ENCODE measurements at places on chromosomes 1 and 21.

DNA sequence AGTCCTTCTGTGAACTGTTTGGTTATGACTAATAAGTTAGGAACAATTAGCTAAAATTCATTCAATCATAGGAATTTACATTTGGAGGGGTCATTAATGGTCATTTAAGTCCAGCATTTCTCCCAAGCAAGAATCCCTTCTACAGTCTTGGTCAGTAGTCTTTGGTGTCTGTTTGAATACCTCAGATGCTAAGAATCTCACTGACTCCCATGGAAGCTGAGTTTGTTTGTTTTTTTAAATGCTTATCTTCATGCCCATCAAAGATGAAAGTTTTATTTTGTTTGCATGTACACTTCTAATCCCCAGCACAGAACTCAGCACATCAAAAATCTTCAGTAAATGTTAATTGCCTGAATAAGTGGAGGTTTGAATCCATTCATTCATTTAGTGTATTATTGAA, 41.3 kb upstream of the SLC44A3 start:
- no peak for DNase-seq

- no peak for DNase-seq
Observed at GRCh38 chr1:234841710-234842231, 231.8 kb upstream of the IRF2BP2 start.

GRCh38 chr21:40575976-40576375, 271.0 kb downstream of the DSCAM start:
- DNase-seq, result no peak

DNA sequence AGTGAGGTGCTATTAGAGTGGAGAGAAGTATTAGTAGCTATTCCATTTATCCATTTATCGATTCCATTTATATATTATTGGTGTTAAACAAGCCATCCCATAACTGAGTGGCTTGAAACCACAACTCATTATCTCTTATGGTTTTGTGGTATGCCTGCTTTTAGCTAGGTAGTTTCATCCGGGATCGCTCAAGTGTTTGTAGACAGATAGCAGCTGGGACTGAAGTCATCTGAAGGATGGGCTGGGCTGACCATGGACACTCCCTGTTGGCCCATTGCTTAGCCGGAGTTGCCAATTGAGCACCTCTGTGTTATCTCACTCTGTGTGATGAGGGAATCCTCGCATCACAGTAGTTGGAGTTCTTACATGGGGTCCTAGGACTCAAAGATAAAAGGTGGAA, 622.5 kb downstream of the PLA2G4A start:
- no peak for DNase-seq

DNA sequence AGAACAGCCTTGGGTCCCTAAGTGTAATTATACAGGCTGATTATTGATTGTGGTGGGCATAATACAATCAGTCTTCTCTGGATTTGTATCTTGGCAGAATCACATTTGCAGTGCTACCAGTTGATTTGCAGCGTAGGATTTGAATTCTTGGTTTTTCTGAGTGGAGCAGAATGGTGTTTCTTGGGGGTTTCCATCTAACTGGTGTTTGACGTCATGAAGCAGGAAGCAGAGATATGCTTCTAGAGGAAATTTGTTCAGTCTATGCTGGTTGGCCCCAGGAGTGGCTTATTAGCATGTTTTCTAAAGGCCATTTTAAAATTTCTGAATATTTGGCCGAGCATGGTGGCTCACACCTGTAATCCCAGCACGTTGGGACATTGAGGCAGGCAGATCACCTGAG, 3.4 kb downstream of the CTTNBP2NL start:
- DNase-seq, result no peak

DNA sequence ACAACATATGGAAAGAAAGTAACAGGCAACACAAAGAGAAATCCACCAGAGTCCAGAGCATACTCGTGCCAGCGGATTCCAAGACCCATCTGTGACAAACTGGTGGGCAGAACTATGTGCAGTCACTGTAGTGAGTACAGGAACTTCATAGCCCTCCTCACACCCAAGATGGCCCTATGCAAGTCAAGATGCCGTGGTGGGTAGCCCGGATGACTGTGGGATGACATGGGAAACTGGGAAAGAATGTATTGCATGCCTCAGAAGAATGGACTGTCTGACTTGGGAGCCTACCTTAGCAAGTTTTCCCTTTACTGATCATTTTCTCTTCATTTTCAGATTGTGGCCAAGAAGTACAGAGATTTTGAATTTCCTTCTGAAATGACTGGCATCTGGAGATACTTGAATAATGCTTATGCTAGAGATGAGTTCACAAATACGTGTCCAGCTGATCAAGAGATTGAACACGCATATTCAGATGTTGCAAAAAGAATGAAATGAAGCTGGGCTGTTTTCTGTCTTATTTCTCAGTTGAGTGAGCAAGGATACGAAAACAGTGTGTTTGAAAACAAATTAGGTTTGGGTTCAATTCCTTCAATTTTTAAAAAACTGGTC, 47.3 kb downstream of the CLIC6 start:
- no peak for DNase-seq

DNA sequence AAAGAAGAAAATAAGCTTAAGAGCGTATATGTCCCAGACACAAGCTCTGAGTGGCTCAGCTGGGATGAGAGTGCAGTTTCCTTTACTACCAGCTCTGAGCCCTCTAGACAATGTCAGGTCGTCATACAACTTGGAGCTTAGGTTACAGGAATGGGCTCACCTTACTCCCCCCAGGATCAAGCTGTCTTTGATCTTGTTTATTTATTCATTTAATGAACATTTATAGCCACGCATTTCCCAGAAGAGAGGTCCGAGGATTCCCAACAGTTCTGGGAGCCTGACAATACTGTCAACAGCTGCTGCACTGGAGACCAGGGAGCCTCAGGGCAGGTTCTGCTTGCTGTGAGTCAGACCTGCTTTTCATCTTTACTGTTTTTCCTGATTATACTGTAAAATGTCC, 378.9 kb downstream of the PLPP3 start:
- no peak for DNase-seq

- DNase-seq, result no peak
Observed at GRCh38 chr1:69191335-69191734, 376.4 kb upstream of the LRRC7 start.

- DNase-seq, result no peak
Observed at GRCh38 chr1:161930064-161930463, 93.6 kb downstream of the OLFML2B start.

- DNase-seq, result no peak
Observed at GRCh38 chr1:4638345-4638729, 16.1 kb upstream of the AJAP1 start.

DNA sequence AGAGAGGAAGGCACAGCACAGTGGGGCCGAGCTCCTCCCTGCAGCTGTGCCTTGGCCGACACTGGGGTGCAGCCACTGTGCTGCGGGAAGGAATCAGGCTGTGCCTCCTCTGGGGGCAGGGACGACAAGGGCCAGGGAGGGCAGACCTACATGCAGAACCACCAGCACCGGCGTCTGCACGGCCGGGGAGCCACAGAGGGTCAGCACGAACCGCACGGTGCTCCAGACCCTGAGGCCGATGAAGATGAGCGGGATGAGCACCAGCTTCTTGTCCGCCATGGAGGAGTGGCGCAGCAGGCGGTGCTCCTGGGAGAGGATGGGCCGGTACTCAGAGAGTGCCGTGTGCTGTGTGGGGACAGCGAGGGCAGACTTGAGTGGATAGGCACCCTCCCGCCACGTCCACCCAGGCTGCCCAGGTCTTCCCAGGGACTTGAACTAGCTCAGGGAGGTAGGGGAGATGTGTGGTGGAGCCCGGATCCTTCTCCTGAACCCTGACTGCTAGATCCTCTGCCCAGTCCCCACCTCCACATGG, 23.5 kb downstream of the GPR157 start:
- no peak for DNase-seq

DNA sequence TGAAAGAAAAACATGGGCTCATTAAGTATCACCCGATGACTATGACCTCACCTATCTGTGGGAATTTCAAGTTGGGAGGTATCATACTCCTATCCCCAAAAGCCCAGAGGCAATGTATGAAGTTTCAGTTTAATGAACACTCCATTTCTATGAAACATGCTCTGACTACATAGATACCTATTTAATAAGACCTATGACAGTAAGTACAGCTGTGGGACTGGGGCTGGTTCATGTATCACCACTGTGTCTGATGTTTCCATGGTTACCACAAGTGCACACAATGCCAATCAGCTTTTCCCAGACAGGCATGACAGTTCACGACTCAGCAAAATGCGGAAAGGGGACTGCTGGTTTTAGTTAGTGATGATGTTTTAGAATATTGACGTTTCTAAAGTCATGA, 167.7 kb downstream of the SIPA1L2 start:
- DNase-seq, result no peak

- DNase-seq, result no peak
Observed at GRCh38 chr1:55089683-55090082, 50.3 kb downstream of the PCSK9 start.

DNA sequence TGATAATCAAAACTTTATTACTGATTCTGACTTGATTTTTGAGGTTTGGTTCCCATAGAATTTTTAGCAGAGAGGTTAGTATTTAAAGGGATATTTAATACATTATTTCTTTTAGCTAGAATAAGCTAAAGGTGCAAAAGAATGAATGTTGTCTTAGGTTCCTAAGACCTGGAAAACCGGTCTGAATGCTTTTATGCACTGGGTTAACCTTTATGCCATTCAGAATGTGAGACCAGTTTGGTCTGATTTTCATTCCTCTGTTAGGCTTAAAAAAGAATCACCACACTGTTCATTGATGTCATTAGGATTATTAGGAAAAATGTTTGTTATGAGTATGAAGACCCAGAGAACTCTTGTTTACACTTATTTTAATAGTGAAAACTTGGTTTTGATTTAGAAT, 30.1 kb downstream of the RAP1A start:
- DNase-seq, result no peak

DNA sequence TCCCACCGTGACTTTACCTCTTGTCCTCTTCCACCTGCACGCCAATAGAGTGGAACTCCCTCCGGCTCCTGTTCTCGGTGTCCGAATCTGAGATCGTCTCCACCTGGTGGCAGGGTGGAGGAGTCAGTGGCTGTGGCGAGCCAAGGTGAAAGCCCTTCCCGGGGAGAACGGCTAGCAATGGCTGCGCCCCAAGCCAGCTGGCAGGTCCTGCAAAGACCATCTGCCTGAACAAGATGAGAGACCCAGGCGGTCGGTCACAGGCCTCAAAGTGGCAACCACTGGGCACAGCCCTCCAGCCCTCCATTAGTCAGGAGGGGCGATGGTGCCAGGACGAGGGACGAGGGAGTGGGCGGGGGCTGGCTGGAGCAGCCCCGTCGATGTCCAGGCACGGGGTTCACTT, 25.4 kb upstream of the SMIM12 start:
- DNase-seq, result no peak

DNA sequence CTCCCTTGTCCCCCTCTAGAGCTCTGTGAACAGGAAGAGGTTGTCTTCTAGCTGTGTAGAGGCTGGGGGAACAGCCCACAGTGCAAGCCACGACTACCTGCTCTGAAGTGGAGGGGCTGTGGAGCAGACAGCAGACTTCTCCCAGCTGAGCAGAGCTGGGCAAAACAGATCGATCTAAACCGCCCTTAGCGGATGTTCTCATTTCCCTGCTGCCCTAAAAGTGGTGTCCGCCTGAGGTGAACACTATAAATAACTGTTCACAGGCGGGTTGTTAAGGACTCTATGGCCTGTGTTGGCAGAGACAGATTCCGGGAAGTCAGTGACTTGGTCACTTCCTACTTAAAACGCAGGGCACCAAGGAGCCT, 203.2 kb downstream of the RHOU start:
- DNase-seq, result no peak

- no peak for DNase-seq
Observed at GRCh38 chr1:8217011-8217711, 100.8 kb upstream of the SLC45A1 start.

DNA sequence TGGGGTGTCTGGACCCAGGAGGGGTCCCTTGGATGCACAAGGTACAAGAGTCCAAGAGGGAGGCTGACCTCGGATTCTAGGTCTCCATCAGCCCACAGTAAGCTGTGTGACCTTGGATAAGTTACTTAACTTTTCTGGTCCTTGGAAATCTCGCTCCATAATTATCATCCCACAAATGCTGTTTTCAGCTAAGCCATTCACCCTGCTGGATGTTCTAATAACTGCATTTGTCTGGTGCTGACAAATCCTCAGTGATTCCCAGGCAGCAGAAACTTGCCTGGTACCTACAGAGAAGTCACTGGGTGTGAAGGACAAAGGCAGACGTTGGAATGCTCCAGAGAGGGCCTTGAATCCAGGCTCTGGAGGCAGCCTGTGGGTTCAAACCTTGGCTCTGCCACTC, 89.7 kb downstream of the IGSF21 start:
- DNase-seq, result no peak

DNA sequence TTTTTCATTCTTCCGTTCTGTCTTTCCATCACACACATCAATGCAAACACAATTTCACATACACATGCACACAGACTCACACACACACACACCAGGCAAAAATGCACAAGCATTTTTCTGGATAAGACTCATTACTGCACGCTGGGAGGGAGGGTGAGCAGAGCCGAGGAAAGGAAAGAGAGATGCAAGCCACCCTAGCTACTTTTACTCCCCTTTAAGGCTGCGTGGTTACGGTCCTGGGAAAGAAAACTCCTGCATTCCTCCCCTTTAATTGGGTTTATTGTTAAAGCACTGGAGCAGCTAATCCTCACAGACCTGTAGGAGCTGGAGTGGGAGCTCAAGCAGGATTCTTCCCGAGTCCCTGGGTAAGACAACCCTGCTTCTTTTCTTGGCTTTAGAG, at the start of gene CAMK1G:
CAMK1G (plus strand) TSS at position 307 of the 400 bp plus-strand sequence. CDS start 11,270 bp downstream, outside the sequence.
- DNase-seq, result no peak

DNA sequence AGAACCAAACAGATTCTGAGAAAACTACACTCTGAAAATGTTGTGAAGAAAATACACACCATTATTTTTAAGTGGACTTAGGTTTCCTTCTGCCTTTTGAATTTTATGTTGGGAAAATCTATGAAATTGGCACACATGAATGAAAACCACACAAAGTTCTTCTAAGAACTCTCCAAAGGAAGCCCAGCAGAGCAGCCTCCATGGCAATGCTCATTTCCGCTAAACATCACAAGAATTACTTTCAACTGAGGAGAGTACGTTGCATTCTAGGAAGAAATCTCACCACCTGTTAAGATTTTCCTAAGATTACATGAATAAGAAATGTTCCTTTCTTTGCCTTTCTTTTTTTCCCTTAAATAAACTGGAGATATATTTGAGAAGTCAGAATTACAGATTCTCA, 154.2 kb downstream of the BARHL2 start:
- DNase-seq, result no peak

DNA sequence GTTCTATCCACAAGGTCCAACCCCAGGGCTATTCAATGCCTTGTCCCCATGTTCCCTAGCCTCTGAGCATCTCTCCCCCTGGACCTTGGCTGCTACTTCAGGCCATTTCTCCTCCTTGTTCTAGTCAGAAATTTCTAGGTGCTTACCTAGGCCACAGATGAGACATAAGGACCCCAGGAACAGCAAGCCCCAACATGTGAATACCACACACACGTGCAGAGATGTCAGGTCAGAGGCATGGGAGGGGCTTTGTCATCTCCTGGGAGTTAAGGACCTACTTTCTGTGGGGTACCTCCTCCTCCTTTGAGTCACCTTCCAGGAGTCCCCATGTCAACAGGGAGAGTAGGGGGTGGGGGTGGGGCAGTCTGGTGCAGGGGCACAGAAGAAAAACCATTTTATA, 7.1 kb upstream of the RGS16 start:
- no peak for DNase-seq

GRCh38 chr21:34116569-34116968, 43.2 kb downstream of the MRPS6 start:
- no peak for DNase-seq

Data from effector CD8-positive, alpha-beta T cell (primary cell).